Lung microvascular endothelial cell (primary cell): ENCODE measurements at places on chromosomes 1 and 21. TPM values are rescaled to one million over a fixed set of nuclear protein-coding genes. Genes with fewer than 3 reads are reported as not detected.

DNA sequence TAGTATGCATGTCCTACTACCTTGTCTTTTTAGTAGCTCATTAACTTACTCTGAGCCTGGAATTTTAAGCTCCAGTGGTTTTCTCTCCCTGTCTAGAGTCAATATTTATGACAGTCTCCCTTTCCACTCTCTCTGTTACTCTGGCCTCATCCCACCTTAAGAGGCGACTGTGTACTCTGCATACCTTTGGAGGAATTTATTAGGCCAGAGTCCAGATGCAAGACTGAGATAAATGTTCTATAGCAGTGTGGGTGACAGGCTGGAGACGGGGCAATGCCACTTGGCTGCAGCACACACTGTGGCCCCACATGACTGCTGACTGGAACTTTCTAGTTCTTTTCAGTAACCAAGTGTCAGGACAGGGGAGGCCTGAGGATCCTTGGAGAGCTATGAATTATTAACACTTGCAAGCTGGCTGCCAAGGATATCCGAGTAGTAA lies 4.1 kb upstream of the PDZK1 start:
- no peak for DNase-seq

- DNase-seq = no peak
These were observed 4.1 kb downstream of the ATP5IF1 start for GRCh38 chr1:28240024-28240423.

DNA sequence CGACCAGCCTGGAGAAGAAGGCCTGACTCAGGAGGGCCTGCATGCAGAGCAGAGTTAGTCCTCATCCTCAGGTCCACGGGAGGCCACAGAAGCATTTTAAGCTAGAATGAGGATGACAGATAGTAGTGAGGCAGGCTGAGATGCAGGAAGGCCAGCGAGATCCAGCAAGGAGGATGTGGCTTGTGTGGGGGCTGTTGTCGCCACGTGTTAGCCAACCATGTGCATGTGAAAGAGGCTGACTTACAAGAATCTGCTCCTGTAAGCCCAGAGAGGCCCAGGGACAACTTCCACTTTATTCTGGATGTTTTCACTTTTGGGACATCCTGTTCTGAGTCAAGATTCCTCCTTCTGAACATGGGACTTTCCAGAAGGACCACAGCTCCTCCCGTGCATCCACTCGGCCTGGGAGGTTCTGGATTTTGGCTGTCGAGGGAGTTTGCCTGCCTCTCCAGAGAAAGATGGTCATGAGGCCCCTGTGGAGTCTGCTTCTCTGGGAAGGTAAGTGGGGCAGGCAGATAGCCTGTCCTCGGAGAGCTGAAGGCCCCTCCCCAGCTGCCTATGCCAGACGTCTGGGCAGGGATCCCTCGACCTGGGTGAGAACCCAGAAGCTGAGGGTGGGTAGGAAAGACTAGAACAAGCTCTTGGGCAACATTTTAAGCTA lies at the start of gene SLAMF8:
SLAMF8 (plus strand) TSS at position 433 of the 661 bp plus-strand sequence; CDS start at position 459, 26 bp downstream.
- DNase-seq = peak; percentile 25

GRCh38 chr1:37714689-37715088 lies 22.4 kb downstream of the CDCA8 start:
- DNase-seq = no peak

The ZNF648 gene
- not detected in 2 replicates for total RNA-seq

The C1orf50 gene
- 3.1 and 3.8 TPM in 2 replicates for total RNA-seq

- no peak for DNase-seq
These were observed 1667.8 kb downstream of the PLA2G4A start for GRCh38 chr1:188496506-188496905.

- DNase-seq = no peak
These were observed 18.4 kb upstream of the C1QA start for GRCh38 chr1:22618056-22618455.

The KLHDC7A gene
- not detected in 2 replicates for total RNA-seq

DNA sequence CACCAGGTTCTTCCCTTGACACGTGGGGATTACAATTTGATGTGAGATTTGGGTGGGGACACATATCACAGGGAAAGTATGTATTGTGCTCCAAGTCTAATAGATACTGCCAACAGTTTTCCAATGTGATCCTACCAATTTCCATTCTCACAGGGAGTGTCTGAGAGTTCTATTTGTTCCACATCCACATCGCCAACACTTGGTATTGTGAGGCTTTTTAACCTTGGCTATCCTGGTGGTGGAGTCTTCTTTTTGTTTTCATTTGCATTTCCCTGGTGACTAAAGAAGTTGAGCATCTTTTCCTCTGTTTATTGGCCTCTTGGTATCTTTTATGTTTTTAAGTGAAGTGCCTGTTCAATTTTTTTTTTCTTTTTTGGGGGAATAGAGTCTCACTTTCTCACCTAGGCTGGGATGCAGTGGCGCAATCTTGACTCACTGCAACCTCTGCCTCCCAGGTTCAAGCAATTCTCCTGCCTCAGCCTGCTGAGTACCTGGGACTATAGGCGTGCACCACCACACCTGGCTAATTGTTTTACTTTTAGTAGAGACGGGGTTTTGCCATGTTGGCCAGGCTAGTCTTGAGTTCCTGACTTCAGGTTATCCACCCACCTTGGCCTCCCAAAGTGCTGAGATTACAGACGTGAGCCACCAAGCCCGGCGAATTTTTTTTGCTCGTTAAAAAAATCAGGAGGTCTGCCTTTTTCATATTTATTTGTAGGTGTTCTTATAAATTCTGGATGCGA lies 15.9 kb upstream of the PADI1 start:
- DNase-seq = no peak

The C1orf116 gene
- not detected in 2 replicates for total RNA-seq

- DNase-seq = no peak
These were observed 5.3 kb upstream of the TMEM52 start for GRCh38 chr1:1924386-1924785.

DNA sequence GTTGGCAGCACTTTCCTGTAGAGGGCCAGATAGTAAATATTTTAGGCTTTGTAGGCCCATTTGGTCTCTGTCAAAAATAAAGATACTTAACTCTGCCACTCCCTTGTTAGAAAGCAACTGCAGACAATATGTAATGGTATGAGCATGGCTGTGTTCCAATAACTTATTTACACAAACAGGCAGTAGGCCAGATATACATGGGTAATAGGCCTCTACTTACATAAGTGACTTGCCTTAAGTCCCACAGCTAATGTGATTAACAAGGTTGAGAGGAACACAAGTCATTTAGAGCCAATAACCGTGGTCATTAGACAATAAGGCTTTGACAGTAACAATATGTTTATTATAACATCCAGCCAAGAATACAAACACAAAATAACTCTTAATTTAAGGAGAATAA lies 17.4 kb downstream of the CCT8 start:
- DNase-seq = no peak

The TMEM52 gene
- under 0.01 and 0.20 TPM in 2 replicates for total RNA-seq

The SH2D5 gene
- 0.20 and 0.44 TPM in 2 replicates for total RNA-seq

DNA sequence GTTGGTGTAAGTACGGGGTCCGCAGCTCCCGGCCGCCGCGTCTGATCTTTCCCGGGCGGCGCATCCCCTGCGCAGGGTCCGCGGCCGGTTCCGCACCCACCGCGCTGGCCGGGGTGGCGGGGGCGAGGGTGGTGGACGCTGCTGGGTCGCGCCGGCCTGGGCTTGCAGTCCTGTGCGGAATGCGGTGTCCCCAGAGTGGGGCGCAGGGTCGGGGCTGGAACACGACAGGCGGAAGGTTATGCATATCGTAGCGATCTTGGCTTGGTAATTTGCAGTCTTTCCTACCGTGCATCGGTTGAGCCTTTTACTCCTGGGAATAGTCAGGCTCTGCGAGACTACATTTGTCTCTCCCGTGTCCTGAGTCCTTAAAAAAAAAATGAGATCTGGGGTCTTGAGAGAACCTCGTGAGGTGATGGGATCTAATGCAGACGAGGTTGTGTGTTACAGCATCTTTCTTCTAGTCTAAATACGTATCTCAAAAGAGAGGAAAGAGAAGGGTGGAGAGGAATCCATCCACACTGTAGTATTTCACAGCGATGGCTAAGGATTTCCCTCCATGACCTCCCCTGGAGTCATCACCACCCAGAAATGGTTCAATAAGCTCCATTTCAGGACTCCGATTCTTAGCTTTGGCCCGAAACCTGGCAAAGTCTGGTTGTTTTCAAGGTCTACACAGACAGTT lies 572 bp downstream of the ATP1B1 start:
- DNase-seq = peak; percentile 48

The TFB2M gene
- 11.6 and 12.5 TPM in 2 replicates for total RNA-seq

DNA sequence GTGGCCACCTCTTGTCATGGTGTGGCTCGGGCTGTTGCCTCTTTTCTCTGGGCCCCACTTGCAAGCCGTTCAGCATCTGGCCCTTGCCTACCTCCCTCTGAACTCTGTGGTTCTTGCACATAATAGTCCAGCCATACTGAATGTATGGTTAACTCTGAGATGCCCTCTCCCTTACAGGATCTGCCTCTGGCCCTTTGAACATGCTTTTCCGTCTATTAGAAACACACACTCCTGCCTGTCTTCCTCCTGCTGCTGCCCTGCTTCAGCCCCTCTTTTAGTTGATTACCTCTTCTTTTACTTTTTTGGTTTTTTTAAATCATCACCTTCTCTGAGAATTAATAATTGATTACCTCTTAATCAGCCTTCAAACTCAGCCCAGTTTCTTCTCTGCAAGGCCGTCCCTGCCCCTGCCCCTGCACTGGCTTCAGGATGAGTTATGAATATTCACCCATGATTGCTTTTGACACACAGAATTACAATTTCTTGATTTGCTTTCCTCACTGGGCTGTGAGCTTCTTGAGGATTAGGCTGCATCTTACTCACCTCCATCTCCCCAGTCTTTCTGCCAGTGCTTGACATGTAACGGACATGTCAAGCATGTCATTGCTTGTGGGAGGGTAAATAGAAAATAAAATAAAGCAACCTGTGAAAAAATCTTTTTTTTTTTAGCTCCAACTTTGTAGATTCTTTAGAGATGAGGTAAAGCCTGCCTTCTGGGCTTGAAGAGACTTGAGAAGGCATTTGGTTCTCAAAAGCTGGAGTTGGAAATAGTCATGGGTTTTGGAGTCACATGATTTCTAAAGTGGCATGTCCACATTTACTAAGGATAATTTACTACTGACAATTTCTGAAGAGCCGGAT lies 158.3 kb downstream of the PLXNA2 start:
- no peak for DNase-seq

DNA sequence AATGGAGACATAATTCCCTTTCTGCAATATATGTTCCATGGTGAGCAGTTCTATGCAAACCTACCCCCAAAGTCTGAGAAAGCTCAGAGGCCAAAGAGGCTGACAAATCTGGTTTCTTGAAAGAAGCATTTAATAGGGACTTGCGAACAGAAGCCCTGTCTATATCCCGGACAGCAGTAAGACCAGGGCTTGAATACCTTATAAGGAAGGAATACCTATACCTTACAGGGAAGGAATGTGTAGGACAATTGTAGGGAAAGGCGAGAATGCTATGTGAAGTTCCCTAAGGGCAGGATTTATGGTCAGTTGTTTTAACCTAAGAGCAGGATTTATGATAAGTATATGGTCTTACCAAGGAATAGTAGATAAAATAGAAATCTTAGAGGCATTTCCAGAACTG lies 5.0 kb upstream of the SLC41A1 start:
- no peak for DNase-seq

The OR2M3 gene
- not detected in 2 replicates for total RNA-seq

The PAPPA2 gene
- under 0.01 and 0.22 TPM in 2 replicates for total RNA-seq

- peak; percentile 78 for DNase-seq
These were observed 11.0 kb upstream of the LMX1A start for GRCh38 chr1:165367375-165367993.

GRCh38 chr1:86455073-86455472 lies 13.7 kb upstream of the CLCA1 start:
- DNase-seq = no peak

The DMAP1 gene
- total RNA-seq = 13.3 and 16.6 TPM in 2 replicates

DNA sequence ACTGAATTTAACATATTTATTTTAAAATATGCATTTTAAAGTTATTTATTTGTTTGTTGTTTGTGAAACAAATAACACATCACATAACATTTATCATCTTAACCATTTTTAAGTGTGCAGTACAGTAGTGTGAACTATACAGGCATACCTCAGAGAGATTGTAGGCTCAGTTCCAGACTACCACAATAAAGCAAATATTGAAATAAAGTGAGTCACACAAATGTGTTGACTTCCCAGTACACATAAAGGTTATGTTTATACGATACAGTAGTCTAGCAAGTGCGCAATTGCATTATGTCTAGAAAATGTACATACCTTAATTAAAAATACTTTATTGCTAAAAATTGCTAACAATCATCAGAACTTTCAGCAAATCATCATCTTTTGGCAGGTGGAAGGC lies 739.4 kb upstream of the ADGRL4 start:
- DNase-seq = no peak

DNA sequence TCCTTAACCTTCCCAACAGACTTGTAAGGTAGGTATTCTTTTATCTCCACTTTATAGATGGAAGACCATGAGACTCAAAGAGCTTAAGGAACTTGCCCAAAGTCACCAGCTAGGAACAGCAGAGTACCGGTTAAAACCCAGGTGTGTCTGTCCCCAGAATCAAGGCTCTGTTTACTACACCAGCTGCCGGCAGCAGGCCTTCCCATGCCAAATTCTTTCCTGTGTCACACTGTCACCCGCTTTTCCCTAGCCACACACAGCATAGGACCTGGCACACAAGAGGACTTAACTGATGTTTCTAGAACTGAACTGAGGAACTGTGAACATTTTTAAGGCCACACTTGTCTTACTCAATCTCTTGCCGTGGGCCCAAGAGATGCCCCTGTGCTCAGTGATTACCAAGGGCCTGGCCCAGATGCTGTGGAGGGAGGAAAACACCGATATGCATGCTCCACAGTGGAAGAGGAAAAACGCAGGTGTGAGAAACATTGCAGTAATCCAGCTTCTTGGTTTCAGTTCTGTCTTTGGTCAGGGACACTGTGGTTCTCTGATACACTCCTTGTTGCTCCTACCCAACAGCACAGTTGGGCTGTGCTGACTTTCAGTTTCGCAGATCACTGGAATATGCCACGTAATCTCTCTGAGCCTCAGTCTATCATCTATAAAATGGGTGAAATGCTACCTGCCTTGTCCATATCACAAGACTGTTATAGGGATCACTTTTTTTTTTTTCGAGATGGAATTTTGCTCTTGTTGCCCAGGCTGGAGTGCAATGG lies 13.9 kb upstream of the LY9 start:
- no peak for DNase-seq

The IL24 gene
- total RNA-seq = not detected in 2 replicates

- peak; percentile 78 for DNase-seq
These were observed 351.3 kb upstream of the RUNX1 start for GRCh38 chr21:35400233-35400939.

GRCh38 chr1:24084050-24084449 lies 27.9 kb downstream of the MYOM3 start:
- no peak for DNase-seq

GRCh38 chr1:58773406-58773840 lies 10.4 kb downstream of the JUN start:
- DNase-seq = peak; percentile 92

The OLIG2 gene
- total RNA-seq = not detected in 2 replicates

GRCh38 chr1:223519116-223519515 lies 125.9 kb downstream of the CCDC185 start:
- no peak for DNase-seq

GRCh38 chr1:63713627-63714481 lies 60.0 kb upstream of the ROR1 start:
- peak; percentile 36 for DNase-seq

The MYOC gene
- not detected in 2 replicates for total RNA-seq

The PTAFR gene
- under 0.01 TPM in 2 replicates for total RNA-seq

- no peak for DNase-seq
These were observed 34.5 kb upstream of the ATP2B4 start for GRCh38 chr1:203592156-203592555.

The CITED4 gene
- 3.9 and 4.4 TPM in 2 replicates for total RNA-seq
